ENCODE measurements at places on chromosomes 13 and 19.
A peak's percentile ranks its signal among the peaks of the same experiment; 100 is the strongest.

DNA sequence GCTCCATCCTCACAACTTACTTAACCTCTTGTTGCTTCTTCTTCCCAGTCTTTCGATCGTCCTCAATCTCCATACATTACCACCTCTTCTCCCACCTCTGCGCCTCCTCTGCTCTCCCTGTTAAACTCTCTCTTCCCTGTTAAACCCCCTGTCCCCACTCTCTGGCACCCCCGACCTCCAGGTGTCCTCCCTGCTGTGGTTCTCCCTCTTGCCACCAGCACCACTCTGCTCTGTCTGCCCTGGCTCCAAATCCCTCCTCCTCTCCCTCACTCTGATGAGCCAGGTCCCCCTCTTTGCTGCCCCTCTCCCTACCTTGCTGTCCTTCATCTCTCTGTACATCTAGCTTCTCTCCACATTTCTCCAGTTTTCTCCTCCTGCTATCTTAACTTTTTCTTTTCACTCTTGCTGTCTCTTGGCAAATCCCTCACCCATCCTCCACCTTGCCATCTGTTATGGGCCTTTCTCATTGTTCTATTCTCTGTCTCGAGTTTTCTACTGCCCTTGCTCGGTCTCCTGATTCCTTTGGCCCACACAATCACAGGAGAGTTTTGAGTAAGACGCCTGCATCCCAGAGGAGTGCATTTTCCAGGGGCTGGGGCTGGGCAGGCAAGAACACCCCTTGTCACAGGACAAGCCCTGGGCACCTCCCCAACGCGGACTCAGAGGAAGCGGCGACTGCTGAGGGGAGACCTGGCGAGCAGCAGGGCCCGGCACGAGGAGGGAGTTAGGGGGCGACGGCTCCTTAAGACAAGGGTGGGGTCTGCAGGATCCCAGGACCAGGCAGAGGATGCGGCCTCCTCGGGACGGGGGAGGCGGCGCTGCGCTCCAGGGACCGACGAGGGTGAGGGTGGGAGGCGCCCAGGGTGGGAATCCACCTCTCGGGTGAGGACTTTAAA is 21.4 kb upstream of the ERVV-1 start:
- DNase-seq, result no peak

- DNase-seq, result no peak
These were observed 18.5 kb downstream of the MIER2 start for GRCh38 chr19:325937-326565.

- no peak for DNase-seq
These were observed 26.9 kb downstream of the MAU2 start for GRCh38 chr19:19347401-19348110.

DNA sequence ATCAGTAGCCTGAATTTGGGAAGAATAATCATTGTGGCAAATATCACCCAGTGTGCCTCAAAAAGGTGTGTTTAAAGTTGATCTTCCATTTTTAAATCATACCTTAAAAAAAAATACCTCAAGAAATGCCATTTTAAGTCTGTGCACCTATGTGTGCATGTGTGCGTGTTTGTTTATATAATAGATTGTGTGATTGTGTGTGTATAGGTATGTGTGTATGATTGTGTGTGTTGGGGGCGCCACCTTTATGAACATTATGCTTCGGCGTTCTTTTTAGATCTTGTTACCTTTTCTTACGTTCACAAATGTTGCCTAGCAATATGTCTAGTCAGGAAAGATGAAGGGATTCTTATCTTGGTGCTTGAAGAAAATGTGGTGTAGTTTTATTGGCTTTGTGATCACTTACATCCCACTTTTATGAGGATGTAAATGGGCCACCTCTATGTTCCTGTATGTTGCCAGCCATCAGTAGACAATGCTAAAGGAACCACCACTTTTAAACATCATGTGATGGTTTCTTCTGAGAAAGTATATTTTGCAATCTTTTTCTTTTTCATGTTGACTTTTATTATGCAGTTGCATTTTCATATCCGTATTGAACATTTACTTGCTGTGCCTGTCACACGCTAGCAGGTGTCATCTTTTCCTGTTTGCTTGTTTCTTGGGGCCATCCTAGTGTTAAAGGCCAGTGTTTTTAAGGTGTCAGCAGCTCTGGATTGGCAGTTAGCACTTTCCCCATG is 2.2 kb upstream of the IRS2 start:
- DNase-seq, result no peak

DNA sequence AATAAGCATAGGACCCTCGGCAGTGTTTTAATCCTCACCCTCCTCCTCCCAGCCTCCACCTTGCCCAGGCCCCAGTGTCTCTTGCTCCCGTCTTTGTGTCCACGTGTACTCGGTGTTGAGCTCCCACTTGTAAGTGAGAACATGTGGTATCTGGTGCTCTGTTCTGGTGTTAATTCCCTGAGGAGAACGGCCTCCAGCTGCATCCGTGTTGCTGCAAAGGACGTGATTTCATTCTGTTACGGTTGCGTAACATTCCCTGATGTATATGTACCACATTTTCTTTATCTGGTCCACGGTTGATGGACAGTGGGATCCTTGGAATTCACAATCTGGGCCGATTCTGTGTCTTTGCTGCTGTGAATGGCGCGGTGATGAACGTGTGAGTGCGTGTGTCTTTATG is 44.7 kb upstream of the TFDP1 start:
- no peak for DNase-seq

DNA sequence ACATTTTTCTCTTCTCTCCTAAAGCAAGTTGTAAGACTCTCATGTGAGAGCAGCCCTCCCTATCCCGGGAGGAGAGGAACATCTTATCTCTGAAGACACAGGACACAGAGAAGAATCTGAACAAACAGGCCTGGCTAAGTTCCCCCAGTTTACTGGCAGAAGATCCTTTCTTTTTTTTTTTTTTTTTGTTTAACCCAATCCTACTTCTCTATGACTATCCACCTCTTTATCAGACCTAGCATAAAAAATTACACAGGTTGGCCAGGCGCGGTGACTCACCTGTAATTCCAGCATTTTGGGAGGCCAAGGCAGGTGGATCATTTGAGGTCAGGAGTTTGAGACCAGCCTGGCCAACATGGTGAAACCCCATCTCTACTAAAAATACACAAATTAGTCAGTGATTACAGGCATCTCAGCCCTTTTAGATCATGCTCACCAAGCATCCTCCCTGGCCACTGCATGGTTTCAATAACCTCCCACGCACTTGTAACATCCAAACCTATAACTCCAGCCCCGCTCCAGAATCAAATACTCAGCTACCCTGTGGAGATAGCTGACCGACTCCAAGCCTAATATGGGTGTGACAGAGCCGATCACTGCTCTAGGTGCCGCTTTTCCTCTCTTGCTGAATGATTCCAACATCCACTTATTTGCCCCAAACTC is 27.3 kb upstream of the MUC16 start:
- no peak for DNase-seq

GRCh38 chr19:48512504-48513288 is 1.1 kb upstream of the LMTK3 start:
- DNase-seq, result no peak

- DNase-seq, result no peak
These were observed 39.2 kb upstream of the CYP2A7 start for GRCh38 chr19:40921005-40921897.

GRCh38 chr13:111115061-111115964 is at the start of gene ARHGEF7:
Gene ARHGEF7, plus strand, starts transcription at chr13:111115310. Its CDS starts 217 bp downstream, at chr13:111115527.
- DNase-seq, result no peak

GRCh38 chr19:33713194-33713593 is 83.5 kb upstream of the KCTD15 start:
- no peak for DNase-seq

- no peak for DNase-seq
These were observed 33.4 kb upstream of the ZNF254 start for GRCh38 chr19:24053601-24054000.

DNA sequence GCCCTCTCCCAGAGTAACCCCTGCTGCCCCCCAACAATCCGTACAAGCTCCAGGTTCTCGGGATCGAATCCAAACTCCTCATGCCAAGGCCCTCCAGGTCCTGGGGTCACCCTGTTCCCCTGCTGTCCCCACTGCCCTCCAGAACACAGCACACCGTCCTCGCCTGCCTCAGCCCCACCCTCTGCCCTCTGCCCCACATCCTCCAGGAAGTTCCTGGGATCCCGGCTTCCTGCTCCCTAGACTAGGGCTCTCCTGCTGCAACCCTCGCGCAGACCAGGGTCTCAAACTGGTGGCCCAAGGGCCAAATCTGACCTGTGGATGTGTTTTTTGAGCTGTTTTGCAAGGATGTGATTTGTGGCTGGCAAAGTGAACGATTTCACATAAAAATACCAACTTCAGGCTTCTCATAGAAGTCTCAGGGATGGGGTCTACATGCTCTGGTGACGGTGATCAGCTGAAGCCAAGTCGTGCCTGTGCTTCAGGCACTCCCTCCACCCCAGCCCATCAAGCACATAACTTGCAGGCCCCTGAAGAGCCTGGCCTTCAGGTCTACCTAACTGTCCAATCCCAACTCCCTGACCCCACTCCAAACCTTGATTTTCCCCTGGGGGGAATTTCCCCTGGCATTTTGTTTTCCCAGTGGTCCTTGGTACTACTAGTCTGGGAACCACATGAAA is 1.8 kb downstream of the RABAC1 start:
- no peak for DNase-seq

- DNase-seq, result no peak
These were observed 14.0 kb downstream of the HAUS8 start for GRCh38 chr19:17061205-17061604.

DNA sequence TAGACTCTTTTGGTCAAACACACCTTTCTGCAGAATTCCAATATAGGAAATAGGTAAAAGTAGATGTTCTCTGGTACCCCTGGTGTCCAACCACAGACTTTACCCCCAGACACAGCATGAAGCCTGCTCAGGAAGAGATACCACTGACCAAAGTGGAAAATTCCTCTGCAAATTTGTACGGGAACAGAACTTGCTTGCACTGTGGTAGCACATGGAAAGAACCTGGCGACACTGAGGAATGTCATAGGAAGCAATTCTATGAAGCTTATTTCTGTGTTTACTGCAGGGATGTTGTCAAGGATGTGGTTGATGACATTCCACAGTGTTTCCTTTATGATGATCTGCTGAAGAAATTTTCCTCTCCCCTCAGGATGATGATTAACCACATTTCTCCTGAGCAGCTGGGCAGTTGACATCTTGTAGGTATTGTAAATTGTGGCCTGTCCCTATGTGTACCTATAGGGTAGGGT is 48.9 kb upstream of the TNFSF11 start:
- no peak for DNase-seq

DNA sequence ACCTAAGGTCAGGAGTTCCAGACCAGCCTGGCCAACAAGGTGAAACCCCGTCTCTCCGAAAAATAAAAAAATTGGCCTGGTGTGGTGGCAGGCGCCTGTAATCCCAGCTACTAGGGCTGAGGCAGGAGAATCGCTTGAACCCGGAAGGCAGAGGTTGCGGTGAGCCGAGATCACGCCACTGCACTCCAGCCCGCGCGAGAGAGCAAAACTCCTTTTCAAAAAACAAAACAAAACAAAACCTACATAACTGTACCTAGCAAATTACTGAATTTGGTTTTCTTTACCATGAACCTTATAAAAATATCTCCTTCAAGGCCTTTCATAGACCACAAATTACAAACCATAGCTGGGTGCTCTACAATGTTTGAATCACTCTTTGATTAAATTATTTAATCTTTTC is 760 bp downstream of the ZNF91 start:
- DNase-seq, result peak; percentile 35

GRCh38 chr13:100040196-100040595 is 48.7 kb upstream of the PCCA start:
- DNase-seq, result no peak

- DNase-seq, result no peak
These were observed 271.2 kb upstream of the HTR2A start for GRCh38 chr13:47168066-47168465.

DNA sequence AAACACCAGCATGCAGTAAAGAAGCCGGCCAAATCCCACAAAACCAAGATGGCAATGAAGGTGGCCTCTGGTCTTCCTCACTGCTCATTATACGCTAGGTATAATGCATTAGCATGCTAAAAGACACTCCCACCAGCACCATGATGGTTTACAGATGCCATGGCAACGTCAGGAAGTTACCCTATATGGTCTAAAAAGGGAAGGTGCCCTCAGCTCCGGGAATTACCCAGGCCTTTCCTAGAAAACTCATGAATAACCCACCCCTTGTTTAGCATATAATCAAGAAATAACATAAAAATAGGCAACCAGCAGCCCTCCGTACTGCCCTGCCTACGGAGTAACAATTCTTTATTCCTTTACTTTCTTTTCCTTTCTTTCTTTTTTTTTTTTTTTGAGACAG is 21.1 kb upstream of the PLEKHF1 start:
- DNase-seq, result no peak

GRCh38 chr19:48961051-48961649 is 4.0 kb upstream of the FTL start:
- no peak for DNase-seq

GRCh38 chr19:42488783-42489521 is 39.3 kb downstream of the CEACAM1 start:
- no peak for DNase-seq

DNA sequence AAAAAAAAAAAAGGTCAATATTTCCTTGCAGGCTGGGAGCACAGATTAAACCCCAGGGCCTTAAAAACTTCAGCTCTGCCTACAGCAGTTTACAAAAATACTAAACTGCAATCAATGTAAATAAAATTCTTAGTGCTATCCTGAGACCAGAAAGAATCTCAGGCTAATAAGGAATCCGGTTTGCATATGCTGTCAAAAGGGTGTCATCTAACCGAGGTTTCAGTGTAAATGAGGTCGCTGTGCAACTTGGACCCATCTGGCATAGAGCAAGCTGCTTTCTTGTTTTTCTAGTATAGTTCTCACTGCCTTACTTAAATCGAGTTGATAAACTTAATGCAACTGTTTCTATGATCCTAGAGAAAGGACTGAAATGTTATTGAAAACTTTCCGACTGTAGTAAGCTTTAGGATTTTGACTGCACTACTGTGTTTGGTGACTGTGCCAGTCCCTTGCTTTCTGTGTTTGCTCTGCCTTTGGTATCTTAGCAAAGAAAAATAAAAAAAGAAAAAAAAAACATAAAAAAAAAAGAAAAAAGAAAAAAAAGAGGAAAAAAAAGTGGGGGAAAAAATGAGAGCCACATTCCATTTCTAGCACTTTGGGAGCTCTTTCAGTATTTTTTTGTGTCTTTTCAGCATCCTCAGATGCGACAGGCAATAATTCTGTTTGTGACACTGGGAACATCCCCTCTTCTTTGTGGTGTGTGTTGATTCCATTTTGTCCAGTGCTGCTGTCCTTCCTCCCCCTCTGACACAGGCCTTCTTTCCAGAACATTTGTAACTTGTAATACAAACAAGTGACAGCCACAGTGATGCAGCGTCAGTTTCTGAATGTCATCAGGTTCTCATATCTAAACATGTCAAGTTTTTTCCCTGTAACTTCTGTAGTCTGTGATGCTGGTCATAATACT is 340.5 kb downstream of the ZNF536 start:
- no peak for DNase-seq

DNA sequence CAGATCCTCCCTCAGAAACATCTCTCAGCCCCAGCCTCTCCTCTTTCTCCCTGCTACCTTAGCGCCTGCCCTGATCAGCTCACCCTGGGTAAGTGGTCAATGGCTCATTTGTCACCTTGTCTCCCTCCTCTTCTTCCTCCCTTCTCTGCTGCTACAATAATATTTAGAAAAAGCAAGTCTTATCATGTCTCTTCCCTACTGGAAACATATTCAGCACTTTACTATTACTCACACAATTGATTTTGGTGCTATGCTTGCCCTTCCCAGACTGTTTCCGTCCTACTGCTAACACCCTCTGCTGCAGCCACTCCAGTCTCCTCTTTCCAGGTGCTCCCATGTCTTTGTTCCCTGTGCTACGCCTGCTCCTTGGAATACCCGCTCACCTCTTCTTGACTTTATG is 35.8 kb downstream of the ESD start:
- no peak for DNase-seq

- no peak for DNase-seq
These were observed 2.3 kb upstream of the C1QTNF9B start for GRCh38 chr13:23899555-23899954.
